Inflammatory macrophage treated with lipopolysaccharide for 4 hours (primary cell): ENCODE measurements at places on chromosomes 16 and 17.

GRCh38 chr16:50386774-50387173 lies 18.0 kb upstream of the BRD7 start:
- DNase-seq, result no peak

DNA sequence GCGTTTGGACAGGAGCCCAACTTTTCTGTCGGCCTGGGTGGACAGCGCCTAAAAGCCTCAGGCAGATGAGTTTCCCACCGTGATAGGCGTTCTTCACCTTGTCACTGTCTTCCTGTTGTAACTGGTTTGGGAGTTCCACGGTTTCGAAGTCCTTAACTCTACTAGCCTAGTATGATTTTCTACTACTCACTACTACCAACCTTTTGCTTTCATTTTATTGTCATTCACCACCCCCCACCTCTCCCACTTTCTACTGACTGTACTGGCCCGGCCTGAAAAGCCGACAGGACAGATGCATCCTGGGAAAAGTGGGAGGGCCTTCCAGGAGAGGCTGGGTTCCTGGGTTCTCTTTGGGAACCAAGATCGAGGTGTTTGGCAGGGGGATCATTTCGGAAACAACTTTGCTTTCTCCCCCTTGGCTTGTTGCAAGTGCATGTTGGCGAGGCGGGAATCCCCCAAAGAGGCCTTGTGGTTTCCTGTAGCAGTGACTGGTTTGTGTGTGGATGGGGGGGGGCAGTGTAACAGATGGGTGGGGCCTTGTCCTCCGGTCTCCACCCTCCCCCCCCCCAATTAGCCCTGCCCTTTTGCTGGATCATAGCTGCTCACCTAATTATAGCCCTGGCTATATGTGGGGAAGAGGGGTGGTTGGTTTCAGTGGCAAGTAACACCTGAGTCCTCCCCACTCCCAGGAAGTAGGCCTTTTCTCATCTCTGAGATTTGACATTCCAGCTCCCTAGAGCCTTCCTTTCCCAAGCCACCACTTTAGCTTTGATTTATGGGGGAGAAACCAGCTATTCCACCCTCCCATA lies 1.4 kb downstream of the EIF5A start:
- DNase-seq, result peak; percentile 92

GRCh38 chr16:83705856-83706255 lies 101.9 kb upstream of the HSBP1 start:
- DNase-seq, result no peak

- no peak for DNase-seq
Observed at GRCh38 chr16:50440991-50441390, 72.2 kb upstream of the BRD7 start.

- no peak for DNase-seq
Observed at GRCh38 chr17:3566551-3566950, 8.9 kb upstream of the TRPV3 start.

DNA sequence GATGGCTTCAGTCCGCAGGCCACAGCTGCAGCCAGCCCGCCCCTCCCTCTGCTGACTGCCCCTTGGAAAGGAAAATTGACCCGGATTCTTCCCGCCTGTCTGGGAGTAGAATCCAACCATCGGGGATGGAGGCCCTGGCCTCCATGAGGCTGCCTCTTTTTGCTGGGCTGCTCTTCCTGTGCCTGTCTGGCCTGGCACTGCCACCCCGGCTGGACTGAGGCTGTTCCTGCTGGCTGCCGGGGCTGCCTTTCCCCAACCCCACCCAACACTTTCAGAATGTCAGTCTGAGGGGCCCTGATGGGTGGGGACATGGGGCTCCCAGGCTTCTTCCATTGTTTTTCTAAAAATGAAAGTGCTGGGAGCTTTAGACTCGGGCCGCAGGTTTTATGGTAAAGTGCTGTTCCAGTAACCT lies 7.3 kb downstream of the BAHCC1 start:
- DNase-seq, result no peak
